Activated CD4-positive, alpha-beta T cell treated with anti-CD3 and anti-CD28 coated beads, Interleukin-2, Interleukin-6, amounts not matched to agents 100 ng/mL and 50 ng/mL, durations not matched to agents 16 hours and 8 hours (primary cell): ENCODE measurements at places on chromosomes 13 and 19.

GRCh38 chr13:51993713-51994112 is 17.5 kb downstream of the ATP7B start:
- no peak for DNase-seq

GRCh38 chr13:104106705-104107393 is 1040.6 kb upstream of the SLC10A2 start:
- no peak for DNase-seq

DNA sequence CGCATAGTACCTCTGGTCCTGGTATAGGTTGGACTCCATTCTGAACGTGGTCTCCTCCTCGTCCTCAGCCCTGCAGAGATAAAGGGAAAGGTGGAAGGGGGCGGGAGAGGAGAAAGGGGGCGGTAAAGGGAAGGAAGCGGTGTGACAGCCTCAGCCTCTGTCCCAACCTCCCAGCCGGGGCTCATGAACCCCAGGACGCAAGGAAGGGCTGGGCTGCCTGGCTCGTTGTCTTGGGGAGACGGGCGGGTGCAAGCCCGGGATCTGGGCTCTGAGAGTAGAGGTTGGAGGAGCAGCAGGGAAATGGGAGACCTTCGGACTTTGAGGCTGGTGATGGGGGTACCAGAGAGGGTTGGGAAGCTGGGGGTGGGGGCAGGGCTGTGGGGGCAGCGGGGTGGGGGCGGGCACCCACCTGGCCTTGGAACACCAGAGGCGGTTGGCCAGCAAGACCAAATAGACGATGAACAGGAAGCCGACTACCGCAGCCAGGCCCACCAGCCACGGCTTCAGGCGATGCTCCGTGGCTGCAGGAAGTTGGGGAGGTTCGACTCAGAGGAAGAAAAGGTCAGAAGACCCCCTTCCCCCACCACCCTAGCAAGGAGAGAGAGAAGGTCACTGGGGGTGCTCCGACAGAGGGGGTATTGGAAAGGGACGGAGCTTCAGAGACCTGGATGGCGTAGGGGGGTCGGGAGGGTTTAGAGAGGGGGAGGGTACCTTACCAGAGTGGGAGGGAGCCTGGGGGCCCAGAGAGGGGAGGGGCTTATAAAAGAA is 1.7 kb downstream of the SMIM24 start:
- DNase-seq, result no peak

DNA sequence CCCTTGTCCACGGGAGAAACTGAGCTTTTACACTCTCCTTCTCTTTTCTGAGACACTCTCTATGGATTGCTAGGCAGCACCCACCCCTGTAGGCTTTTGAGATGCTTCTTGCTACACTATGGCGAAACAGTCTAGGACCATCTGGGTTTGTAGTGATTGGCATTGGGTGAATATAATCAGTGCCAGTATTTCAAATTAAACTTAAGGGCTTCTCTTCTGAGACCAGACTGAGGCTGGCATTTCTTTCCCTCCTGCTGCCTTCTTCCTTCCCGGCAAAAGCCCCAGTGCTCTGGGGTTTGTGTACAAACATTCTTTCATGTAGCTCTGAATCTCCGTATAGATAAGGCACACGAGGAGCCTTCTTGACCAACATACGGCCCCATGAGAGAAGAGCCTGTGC is 276.7 kb downstream of the SLC7A1 start:
- no peak for DNase-seq

- no peak for DNase-seq
These were observed 41.9 kb downstream of the ZNF627 start for GRCh38 chr19:11639245-11639601.

- peak; percentile 81 for DNase-seq
These were observed 6.7 kb upstream of the ERFL start for GRCh38 chr19:41934849-41935374.

- DNase-seq, result no peak
These were observed 8.6 kb downstream of the PTBP1 start for GRCh38 chr19:805600-806550.

- DNase-seq, result no peak
These were observed 1.5 kb downstream of the STARD13 start for GRCh38 chr13:33284031-33284430.

- DNase-seq, result no peak
These were observed 33.4 kb downstream of the CAB39L start for GRCh38 chr13:49410477-49410876.

DNA sequence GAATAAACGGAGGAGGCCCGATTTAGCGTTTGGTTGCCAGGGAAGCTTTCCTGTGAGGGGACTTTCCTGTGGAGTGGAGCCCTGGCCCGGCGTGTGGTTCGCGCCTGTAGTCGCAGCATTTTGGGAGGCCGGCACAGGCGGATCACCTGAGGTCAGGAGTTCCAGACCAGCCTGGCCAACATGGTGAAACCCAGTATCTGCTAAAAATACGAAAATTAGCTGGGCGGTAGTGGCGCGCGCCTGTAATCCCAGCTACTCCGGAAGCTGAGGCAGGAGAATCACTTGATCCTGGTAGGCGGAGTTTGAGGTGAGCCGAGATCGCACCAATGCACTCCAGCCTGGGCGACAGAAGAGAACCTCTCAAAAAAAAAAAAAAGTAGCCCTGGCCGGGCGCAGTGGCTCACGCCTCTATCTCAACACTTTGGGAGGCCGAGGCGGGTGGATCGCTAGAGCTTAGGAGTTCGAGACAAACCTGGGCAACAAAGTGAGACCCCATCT is 6.9 kb downstream of the KANK3 start:
- no peak for DNase-seq

- DNase-seq, result no peak
These were observed 3.0 kb upstream of the NCCRP1 start for GRCh38 chr19:39193803-39194202.

DNA sequence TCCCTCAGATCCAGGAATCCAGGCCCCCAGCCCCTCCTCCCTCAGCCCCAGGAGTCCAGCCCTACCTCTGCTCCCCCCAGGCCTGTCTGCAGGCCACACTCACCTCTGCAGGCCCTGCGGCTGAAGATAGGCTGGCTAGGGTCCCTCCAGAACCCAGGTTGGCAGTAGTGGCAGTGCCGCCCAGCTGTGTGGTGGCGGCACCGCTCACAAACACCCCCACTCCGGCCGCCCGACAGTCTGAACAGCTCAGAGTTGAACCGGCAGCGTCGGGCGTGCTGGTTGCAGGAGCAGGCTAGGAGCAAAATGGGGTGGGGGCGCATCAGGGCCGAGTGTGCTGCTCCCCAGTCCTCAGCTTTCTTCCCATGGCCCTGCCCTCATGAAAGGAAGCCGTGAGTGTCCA is 8.3 kb downstream of the NTN5 start:
- no peak for DNase-seq

DNA sequence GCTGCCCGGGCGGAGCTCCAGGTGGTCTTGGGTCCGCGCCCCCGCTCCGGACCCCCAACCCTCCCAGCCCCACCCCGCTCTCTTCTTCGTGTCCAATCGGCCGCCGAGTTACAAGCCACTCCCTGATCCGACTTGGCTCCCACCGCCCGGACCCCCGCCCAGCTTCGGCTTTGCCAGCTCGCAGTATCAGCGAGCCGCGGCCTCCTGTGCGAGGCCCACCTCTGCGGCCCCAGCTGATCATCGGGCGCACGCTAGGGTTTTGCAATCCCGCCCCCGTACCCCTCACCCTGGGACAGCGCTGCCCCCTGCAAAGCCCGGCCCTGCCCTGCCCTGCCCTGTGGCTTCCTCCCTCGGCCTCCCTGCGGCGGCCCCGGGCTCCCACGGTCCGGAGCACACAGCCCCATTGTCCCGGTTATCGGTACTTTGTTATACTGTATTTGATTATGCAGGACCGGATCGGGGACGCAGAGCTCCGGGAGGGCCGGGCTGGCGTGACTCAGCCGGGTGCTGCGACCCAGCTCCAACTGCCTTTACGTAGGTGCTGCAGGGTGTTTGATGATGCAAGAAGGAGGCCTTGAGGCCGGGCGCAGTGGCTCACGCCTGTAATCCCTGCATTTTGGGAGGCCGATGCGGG is 598 bp upstream of the LPAR2 start:
- DNase-seq, result peak; percentile 39

GRCh38 chr13:80921971-80922370 is 581.0 kb upstream of the SPRY2 start:
- DNase-seq, result no peak

DNA sequence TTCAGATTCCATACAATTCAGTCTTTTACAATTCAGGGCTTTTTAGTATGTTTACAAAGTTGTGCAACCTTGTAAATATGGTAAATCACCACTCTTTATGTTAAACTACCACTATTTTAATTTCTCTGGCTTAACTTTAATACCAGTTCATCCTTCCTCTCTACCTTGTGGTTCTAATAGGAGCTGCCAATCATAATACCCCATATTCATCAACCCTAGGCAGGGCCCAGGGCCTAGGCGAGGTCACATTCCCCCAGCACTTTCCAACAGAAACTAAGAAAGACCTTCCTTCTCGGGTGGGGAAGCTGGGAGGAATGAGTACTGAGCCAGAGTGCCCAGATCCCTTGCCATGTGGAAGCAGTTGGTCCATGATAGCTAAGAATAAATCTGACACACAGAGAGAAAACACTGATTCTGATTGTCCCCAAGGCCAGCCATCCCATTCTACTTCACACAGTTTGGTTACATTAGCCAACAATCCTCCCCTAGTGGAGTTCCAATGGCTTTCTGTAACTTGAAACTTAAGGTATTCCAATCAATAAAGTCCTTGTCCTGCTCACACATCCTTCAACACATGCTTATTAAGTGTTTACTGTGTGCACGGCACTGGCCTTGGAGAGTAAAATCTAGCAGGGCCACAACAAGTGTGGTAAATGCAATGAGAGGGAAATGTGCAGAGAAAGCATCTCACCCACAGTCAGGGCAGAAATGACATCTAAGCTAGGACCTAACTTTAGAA is 76.8 kb downstream of the NUFIP1 start:
- DNase-seq, result no peak

- DNase-seq, result peak; percentile 62
These were observed 28.1 kb downstream of the RANBP3 start for GRCh38 chr19:5949792-5950305.

DNA sequence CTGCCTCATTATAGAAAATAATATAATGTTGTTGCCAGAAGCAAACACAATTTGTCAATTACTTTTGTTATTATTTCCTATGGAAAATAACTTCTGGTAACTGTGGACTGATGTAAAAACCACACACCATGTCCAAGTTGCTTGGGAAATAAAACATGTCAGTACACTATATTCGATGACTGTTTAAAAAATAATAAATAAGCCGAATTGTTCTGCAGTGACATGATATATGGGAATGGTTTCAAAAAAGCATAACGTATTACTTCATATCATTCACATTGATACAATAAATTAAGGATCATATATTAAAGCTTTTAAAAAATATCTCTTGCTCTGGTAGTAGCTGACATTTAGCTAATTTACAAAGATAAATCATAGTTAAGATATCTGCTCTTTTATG is 2062.1 kb downstream of the PCDH9 start:
- no peak for DNase-seq

DNA sequence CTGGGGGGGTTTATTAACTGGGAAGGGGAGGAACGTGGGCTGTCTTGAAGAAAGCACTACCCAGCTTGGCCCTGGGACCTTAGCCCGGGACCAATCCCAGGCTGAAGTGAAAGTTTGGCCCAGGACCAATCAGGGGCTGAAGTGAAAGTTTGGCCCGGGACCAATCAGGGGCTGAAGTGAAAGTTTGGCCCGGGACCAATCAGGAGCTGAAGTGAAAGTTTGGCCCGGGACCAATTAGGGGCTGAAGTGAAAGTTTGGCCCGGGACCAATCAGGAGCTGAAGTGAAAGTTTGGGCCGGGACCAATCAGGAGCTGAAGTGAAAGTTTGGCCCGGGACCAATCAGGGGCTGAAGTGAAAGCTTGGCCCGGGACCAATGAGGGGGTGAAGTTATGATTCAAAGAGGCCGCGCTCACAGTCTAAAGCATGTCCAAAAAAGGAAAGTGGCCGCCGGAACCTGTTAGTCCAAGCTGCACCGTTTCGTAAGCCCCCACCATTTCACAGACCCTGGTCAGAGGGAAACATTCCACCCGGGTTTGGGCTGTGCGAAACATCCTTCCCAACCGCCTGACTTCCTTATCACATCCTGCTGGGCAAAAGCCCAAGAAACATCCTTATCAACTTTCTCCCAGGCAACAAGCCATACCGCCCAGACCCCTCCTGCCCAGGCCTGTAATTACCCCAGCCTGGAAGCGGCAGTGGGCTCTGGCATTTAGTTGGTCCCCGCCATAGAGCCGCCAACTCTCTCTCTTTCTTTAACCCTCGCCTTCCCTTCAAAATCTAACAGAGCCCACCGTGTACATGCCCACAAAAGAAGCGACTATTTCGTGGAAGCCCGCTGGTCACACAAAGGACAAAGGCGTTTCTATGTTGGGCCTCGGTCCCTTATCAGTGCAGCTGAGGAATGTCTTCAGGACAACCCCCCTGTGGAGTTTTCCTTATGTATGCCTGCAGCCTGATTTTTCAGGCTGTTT is 1.1 kb downstream of the ZNF850 start:
- DNase-seq, result peak; percentile 52

DNA sequence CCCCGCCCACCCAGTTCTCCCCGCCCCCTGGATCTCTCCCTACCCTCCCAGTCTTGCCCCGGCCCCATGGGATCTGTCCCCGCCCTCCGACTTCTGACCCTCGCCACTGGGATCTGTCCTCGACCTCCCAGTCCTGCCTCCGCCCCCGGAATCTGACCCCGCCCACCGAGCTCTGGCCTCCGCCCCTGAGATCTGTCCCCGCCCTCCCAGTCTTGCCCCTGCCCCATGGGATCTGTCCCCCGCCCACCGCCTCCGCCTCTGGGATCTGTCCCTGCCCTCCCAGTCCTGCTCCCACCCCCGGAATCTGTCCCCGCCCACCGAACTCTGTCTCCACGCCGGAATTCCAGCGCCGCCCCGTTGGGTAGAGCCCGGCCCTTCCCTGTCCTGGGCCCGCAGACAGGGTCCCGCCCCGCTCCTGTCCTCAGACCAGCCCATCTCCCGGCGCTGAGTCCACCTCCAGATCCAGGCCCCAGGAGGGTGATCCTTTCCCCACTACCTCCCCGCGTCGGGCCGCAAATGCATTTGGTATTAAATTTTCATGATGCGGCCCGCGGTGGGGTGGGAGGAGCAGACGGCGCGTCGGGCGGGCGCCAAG is 1.5 kb upstream of the SLC17A7 start:
- peak; percentile 80 for DNase-seq
